Bronchial smooth muscle cell (primary cell): ENCODE measurements at places on chromosomes 6 and 20. TPM values are rescaled to one million over a fixed set of nuclear protein-coding genes. Genes with fewer than 3 reads are reported as not detected.

Gene GSTA2
- not detected in 2 replicates for total RNA-seq

Gene DNMT3B
- total RNA-seq = 1.1 and 1.5 TPM in 2 replicates

Gene PSORS1C1
- total RNA-seq = 1.4 and 2.8 TPM in 2 replicates

Gene PTGIS
- total RNA-seq = 82.7 and 295 TPM in 2 replicates

Gene ADGRF5
- total RNA-seq = under 0.01 TPM in 1 of 2 replicates, not detected in the other
